Stimulated activated CD8-positive, alpha-beta memory T cell treated with anti-CD3 and anti-CD28 coated beads, Interleukin-4, amount 100 ng/mL, for 1 hour (primary cell): ENCODE measurements at places on chromosomes 7 and 10.

DNA sequence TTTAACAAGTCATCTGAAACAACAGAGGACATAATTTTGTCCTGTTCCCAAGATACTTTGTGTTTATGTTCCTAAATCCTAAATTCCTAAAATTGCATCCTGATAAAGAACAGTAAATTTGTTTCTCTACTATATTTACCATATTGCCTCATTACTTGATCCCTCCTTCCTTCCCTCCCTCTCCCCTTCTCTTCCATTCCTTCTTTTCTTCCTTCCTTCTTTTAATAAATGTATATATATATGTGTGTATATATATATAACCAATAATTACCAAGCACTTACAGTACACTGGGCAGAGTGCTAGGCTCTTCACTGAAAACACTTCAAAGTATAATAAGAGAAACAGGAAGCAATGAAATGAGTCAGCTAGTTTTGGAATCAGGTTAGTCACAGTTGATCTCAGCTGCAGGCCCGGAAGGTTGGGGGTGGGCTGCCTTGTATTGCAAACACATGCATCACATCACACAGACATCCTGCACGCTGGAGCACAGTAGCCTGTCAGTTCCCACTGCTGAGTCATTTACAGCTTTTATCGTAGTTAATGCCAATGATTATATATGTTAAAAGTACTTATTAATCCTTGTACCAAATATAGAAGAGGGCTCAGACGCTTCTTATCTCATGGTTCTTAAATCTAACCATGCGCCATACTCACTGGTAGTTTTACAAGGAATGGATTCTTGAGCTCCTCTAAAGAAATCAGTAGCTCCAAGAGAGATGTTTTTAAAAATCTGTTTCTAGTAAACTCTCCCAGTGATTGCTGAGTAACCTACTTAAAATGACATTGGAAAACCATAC is 551.7 kb downstream of the GRM8 start:
- no peak for DNase-seq

GRCh38 chr10:7665767-7666166 is 999 bp downstream of the ITIH5 start:
- DNase-seq = no peak

DNA sequence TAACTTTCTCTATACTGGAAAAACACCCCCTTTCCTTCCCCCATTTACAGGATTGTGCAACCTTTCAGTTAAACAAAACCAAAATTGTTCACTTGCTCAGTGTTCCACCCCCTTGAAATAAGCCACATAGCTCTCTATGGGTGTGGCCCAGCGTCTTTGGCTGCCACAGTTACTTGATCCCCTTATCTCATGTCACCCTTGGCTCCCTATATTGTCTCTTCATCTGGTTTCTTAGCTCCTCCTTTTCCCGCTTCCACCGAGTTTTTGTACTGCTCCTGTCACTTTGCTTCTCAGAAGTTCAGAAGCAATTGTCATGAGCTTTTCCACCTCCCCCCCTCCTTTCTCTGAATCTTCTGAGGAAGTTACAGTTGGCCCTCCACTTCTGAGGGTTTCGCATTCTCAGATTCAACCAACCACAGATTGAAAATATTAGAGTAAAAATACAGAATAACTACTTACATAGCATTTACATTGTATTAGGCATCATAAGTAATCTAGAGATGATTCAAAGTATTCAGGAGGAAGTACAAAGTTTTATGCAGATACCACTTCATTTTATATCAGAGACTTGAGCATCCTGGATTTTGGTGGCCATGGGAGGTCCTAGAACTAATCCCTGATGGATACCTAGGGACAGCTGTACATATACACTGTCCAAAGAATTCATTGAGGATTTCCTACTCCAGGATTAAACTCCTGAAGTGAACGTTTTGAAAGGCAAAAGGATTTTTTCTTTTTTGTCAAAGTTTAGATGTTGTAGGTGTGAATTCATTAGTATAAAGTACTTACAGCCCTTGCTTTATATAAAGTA is 60.4 kb downstream of the ADD3 start:
- no peak for DNase-seq

- DNase-seq = no peak
Measured at GRCh38 chr10:22634093-22634492, 80.3 kb downstream of the PIP4K2A start.

- no peak for DNase-seq
Measured at GRCh38 chr10:21519941-21520436, 5.5 kb downstream of the SKIDA1 start.

DNA sequence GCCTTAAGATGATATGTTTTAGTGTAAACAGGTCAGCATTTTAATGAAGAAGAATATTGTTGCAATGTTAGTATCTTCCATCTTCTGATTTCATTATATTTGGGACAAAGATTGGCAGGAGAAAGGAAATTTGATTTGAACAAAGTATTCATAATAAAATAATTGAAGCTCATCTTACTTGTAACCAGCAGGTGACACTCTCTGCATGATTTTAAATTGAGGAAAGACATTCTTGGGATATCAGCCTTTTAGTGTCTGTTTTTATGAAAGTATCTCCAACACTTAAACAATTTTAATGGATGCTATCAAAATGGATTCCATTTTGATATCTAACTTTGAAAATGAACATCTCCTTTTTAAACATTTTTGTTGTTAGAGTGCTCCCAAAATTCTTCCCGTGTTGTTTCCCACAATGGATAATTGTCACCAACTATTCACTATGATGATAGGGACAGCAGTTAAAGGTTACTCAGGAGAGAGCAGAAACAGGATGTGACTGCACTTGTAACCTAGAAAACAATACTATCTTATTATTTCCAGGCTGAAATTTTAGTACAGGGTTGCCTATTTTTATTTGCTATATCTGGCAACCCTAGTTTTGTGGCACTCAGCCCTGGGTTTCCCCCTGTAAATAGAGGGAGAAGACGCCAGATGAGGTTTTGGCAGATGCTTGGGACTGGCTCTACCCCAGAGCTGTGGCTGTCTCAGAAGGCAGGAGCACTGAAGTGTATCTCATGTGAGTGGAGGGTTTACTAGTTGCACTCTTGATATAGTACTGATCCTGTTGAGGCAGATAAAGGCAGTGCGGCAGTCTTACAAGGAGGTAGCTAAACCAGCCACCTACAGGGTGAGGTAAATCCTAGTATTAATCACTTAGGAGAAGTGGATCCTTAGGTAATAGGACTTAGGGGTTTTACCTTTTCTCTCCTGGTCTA is 31.0 kb upstream of the ABCB4 start:
- DNase-seq = no peak

GRCh38 chr7:156049366-156049765 is 237.1 kb upstream of the SHH start:
- no peak for DNase-seq

- no peak for DNase-seq
Measured at GRCh38 chr7:100589341-100589947, 3.3 kb downstream of the FBXO24 start.

DNA sequence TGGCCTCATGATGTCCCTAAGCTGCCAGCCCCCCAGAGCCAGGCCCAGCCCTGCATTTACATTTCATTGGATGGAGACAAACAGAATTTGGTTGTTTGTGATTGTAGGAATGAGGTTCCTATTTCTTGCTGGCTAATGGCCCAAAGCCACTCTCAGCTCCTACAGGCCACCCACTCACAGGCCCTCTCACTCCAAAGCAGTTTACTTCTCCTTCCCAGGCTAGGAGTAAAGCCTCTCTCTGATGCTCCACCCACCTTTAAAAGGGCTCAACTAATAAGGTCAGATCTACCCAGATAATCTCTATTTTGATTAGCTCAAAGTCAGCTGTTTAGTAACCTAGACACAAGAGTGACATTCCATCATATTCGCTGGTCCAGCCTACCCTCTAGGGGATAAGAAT is 11.2 kb upstream of the CUZD1 start:
- DNase-seq = no peak

DNA sequence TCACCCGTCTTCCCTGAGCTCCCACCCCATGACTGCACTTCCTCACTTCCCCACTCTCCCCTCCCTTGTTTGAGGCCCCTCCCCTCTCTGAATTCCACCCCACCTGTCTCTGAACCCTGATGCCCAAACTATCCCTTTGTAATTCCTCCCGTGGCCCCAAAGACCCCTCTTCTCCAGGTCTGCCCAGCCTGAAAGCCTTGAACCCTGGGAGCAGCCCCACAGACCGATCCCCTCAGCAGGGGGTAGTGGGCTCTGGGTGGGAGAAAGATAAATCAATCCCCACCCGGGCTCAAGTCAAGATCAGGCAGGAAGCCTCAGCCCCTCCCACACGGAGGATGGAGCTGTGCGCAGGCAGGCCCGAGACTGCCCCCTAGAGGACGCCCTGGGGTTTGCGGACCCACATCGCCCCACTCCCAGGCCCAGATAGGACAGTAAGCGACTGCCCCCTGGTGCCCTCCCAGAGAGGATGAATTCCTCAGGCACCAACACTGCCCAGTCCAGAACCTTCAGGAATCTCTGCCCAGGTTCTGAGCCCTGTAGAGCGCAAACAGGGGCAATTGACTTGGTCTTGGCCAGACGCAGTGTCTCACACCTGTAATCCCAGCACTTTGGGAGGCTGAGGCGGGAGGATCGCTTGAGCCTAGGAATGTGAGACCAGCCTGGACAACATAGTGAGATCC is 11.7 kb downstream of the HSPB1 start:
- peak; percentile 94 for DNase-seq
